ENCODE measurements at places on chromosomes 5 and 9. TPM values are rescaled to one million over a fixed set of nuclear protein-coding genes. Genes with fewer than 3 reads are reported as not detected.

DNA sequence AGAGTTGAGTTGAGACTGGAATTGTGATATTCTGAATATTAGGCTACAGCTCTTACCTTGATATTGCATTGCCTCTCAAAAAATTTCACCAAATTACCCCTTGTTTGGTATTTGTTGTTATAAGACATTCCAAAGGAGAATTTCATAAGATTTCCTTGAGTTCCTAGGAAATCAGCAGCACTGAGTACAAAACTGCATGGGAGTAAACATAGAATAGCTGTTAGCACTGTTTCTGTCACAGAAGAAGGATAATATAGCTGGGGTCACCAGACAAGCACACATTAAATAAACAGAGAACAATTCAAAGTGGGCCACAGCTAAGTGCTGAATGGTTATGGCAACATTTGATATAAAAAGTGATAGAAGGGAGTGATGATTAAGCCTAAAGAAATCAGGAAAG, 724.3 kb downstream of the PRELID2 start:
- no peak for DNase-seq

GRCh38 chr5:11050596-11051304, 289.7 kb upstream of the DAP start:
- no peak for DNase-seq

The RBM27 gene
- 22.1 TPM for total RNA-seq

The USP20 gene
- 28.7 TPM for total RNA-seq

- no peak for DNase-seq
These were observed 86.3 kb upstream of the GRHPR start for GRCh38 chr9:37336150-37336549.

DNA sequence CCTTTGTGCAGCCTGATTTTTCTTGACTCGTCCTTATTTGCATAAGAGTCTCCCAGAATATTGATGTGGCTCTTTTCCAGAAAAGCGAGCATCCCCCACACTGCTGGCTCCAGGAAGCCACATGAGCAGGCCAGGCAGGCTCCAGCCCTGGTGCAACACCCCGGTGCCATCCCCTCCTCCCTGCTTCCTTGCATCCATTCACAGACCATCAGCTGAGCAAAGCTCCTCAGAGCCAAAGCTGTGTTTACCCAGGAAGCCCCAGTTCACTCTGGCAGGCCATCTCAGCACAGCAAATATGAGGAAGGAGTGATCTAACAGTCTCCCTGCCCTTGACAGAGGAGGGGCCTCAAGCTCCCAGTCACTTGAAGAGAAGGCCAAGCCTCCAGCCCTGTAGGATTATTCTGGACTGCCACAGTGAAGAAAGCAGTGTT, 34.4 kb downstream of the INSYN2B start:
- no peak for DNase-seq

The LIX1 gene
- total RNA-seq, result not detected

DNA sequence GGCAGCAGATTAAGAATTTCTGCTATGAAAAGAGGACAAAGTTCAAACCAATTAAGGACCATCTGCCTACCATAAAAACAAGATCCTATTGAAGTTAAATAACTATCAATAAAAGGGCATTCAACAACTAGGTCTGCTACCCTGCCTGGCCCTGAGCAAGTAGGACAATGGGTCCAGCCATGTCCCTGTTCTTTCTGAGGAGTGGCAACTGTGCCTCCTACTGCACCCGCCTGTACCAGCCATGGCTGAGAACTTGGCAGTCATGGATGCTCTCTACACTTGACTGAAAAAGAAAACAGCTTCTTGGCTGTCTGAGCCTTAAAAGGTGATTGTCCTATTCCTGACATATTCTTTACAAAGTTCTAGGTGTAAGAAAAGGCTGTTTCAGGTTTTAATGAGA, 652.4 kb downstream of the PDE4D start:
- DNase-seq, result no peak

The SVEP1 gene
- 110 TPM for total RNA-seq

The PCDHGA9 gene
- 10.7 TPM for total RNA-seq

GRCh38 chr9:89723469-89724100, 118.8 kb downstream of the GADD45G start:
- DNase-seq, result no peak

The SLC6A19 gene
- 0.09 TPM for total RNA-seq

DNA sequence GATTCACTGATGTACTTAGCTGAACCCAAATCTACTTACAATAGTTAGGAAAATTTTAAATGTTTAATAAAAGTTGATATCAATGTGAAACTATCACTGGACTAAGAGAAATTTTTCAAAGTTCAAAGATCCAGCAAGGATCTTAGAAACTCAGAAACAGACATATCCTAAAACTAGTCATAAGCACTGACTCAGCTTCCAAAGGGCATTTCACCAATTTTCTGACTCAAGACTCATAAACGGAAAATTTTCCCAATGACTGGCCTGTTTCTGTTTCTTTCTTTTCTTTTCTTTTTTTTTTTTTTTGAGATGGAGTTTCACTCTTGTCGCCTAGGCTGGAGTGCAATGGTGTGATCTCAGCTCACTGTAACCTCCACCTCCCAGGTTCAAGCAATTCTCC, 66.6 kb downstream of the CDC14B start:
- DNase-seq, result no peak

- DNase-seq, result no peak
These were observed 75.0 kb downstream of the PTPDC1 start for GRCh38 chr9:94159069-94159939.

The GLRA1 gene
- not detected for total RNA-seq

The PTTG1 gene
- total RNA-seq, result 3.0 TPM

The NR6A1 gene
- total RNA-seq, result 3.3 TPM

The MRPS27 gene
- total RNA-seq, result 39.5 TPM

The AGXT2 gene
- total RNA-seq, result not detected

GRCh38 chr5:139759219-139759721, 36.3 kb upstream of the PSD2 start:
- DNase-seq, result no peak

- DNase-seq, result no peak
These were observed 144.2 kb upstream of the COL5A1 start for GRCh38 chr9:134497283-134497860.

GRCh38 chr9:27528886-27529315, 713 bp downstream of the MOB3B start:
- DNase-seq, result peak; percentile 71

GRCh38 chr9:124436320-124436719, 13.9 kb upstream of the ADGRD2 start:
- DNase-seq, result no peak

- DNase-seq, result no peak
These were observed 1.9 kb upstream of the PJA2 start for GRCh38 chr5:109411627-109412026.

- no peak for DNase-seq
These were observed 37.2 kb downstream of the MRPS27 start for GRCh38 chr5:72282878-72283277.

The PCDHGA7 gene
- 7.3 TPM for total RNA-seq
